ENCODE measurements at places on chromosomes 13 and 19.

GRCh38 chr19:6059396-6059947, 50.8 kb downstream of the RFX2 start:
- no peak for DNase-seq

DNA sequence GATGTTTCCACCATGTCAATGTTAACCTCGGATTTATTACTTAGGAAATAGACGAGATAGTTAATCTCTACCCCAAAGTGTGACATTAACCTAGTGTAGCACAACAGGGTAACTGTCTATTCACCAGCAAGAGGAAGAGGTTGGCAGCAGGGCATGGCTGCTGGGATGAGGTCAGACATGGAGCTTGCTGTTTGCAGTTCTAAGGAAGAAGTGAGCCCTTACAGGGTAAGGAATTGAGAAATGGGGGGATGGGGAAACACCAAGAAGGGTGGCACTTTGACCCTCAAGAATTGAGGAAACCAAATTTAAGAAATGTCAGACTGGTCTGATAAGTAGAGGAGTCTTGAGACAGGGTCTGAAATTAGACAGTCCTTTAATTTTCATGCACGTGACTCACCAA, 62.4 kb downstream of the MBD3L2B start:
- DNase-seq = no peak

GRCh38 chr19:594265-594870, 4.7 kb downstream of the HCN2 start:
- DNase-seq = no peak

GRCh38 chr13:98201189-98201588, 24.1 kb upstream of the RNF113B start:
- DNase-seq = no peak

GRCh38 chr13:114068656-114069318, 63.6 kb downstream of the RASA3 start:
- no peak for DNase-seq

DNA sequence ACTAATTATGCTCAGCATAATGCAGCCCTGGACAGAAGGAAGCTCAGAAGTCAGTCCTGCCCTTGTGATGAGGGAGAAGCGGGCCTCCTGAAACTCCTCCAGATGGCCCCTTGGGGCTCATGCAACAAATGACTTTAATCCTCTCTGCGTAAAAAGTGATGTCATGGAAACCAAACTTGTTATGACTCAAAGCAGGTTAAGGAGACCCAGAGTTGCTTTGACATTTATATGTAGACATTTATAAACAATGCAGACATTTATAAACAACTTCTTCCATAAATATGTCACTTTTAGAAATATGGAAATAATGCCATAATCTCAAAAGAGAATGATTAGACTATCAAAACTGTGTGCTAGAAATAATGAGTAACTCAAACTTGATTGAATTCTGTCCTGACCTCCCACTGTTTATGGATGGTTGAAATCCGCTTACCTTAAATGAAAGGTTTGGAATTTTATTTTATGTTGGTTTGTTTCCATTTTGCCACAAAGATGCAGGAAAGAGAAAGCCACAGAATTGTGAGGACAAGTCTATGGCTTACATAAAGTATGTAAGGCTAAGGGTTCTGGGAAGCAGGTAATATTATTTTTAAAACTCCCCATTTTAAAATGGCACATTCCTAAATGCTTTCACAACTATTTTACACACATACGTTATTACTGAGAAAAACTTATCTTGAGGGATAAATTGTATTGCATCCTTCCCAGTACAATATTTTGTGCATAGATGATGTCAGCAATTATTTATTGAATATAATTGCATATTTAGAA, 73.7 kb downstream of the CYSLTR2 start:
- DNase-seq = no peak

GRCh38 chr19:38351865-38352395, 16.3 kb downstream of the CATSPERG start:
- no peak for DNase-seq

- no peak for DNase-seq
These were observed 6.5 kb upstream of the DOCK6 start for GRCh38 chr19:11268783-11269267.

GRCh38 chr13:89925107-89925506, 1422.4 kb upstream of the MIR17HG start:
- DNase-seq = no peak

GRCh38 chr13:107834281-107834680, 381.1 kb downstream of the LIG4 start:
- no peak for DNase-seq

DNA sequence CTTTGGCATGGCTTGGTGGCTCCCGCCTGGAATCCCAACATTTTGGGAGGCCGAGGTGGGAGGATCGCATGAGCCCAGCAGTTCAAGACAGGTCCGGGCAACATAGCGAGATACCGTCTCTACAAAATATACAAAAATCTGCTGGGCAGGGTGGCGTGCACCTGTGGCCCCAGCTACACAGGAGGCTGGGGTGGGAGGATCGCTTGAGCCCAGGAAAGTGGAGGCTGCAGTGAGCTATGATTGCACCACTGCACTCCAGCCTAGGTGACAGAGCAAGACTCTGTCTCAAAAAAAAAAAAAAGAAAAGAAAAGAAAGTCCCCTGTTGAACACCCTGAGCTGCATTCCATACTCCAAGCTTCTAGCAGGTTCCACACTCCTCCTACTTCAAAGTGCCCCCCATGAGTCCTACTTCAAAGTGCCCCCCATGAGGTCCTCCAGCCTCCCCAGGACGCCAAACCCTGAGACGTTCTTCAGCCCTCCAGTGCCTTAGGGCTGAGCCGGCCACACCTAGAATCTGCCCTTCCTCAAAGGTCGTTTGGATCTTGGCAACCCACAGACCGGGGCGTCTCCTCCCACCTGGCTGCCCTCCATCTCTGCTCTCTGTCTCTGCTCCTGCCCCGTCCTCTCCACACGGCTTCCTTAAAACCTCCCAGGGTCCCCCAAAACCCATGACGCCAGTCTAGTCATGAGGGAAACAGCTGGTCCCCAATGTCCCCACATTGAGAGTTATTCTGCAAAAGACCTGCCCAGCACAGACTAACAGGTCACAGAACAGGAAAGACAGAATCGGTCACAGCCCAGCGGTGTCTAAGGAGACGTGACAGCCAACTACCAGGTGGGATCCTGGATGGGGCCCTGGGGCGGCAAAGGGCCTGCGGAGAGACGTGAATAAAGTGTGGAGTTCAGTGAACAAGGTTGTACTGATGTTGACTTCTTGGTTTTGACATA, 4.8 kb downstream of the TJP3 start:
- no peak for DNase-seq

DNA sequence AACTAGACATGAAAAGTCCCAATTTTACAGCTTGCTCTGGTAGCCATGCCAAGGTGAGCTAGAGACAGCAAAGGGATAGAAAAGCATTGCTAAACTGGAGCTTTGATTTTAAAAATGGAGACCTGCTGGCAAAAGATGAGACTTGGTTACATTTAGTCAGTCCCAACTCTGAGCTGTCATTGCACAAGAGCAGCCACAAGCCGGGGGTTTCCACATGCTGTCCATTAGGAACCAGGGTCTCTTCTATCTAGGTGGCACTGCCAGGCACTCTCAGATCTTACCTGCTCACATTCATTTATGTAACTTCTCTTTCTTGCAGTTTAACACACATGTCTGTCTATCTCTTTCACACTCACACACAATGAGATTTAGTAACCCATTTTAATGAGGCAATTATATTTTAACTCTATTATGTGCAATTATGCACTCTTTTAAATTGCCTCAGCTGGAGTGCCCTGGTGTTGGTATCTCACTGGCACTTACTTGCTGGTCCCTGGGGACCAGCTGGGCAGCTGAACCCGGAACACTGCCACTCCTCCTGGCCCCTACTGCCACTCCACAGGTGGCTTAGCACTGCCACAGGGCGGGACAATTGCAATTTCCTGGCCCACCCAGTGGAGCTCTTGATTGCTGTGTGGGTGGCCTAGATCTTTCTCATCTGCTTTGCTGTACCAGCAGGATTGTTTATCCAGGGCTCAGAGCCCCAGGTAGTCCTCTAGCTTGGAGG, 112.5 kb downstream of the COG6 start:
- no peak for DNase-seq

DNA sequence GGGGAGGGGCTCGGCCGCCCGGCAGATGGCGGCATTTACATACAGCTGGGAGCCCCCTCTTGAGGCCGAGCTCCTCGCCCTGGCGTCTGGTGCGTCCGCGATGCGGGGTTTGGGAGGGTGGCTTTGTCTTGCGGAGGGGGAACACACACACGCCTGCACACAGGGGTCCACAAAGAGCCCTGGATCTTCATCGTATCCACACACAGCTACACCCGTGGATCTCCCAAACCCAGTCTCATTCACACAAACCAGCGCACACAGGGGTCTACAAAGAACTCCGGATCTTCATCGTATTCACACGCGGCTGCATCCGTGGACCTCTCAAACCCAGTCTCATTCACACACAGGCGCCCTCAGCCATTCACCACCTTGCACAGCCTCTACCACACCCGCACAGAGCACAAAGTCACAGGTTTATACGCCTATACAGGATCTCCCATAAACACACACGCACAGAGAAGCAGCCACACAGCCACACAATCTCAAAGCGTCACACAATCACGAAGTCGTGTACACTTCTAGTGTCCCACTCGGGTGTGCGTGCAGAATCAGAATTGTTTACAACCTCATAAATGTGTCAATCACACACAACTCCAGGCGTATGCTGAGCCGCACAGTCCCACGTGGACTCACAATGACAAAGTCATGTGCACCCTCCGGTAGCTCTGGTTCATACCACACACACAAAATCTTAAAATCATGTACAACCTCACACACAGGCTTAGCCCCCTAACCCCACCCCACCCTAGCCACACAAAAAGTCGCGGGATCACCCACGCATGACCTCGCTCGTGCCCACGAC, 550 bp upstream of the DLL3 start:
- peak; percentile 70 for DNase-seq

GRCh38 chr13:46087481-46087880, 17.4 kb downstream of the CPB2 start:
- DNase-seq = no peak

DNA sequence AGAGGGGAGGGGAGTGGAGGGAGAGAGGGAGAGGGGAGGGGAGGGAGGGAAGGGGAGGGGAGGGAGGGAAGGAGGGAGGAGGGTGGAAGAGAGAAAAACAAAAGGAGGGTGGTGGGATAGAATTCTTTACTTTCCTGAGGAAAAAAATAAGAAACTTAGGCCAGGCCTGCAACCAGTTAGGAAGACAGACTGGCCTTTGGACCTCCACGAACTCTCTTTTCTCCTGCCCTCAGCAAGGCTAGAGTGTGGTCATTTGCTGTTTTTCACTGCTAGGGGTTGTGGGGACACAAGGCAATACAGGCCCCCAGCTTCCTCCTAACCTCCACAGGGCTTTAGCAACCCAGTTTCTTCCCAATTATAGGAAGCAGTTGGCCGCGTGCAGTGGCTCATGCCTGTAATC, 4.2 kb downstream of the CCDC8 start:
- no peak for DNase-seq

DNA sequence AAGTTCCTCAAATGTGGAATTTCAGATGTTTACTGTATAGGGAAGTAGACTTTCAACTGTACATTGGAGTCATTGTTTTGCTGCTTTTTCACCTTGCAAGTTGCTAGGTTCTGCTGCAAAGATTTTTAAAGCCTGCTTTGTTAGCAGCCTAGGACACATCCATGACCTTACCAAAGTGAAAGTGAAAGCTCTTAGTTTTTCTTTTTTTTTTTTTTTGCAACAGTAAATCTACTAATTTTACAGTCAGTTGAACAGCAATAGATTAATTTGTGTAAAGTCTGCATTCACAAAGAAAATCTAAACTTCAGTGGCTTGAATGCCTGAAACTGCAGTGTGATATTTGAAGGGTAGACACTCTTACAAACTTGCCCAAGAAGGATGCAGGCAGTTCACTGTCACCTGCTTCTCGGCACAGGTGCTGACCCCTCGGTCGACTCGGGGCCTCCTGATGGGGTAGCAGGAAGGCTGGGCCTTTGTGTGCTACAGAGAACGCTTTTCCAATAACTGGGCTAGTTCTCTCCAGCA, 5.0 kb upstream of the MTIF3 start:
- DNase-seq = no peak

DNA sequence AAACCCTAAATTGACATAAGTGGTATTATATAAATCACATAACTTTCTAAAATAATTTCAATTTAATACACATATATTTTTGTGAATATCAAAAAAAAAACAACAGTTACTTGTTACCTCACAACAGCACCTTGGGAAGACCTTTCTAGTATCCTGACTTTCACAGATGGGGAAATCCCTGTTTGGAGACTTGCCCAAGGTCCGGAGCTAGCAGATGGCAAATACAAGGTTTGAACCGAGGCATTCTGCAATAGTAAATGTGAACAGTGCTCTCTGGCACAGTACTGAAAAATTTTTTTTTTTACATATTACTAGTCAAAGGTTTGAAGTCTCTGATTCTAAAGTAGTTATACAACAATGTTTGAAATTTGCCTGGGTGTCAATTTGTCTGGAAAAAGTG, 104.5 kb downstream of the SUCLA2 start:
- DNase-seq = peak; percentile 10

- DNase-seq = no peak
These were observed 48.6 kb upstream of the GTF3A start for GRCh38 chr13:27375686-27376326.
